ENCODE measurements at places on chromosomes 3 and 15. TPM values are rescaled to one million over a fixed set of nuclear protein-coding genes. Genes with fewer than 3 reads are reported as not detected.
A peak's percentile ranks its signal among the peaks of the same experiment; 100 is the strongest.

DNA sequence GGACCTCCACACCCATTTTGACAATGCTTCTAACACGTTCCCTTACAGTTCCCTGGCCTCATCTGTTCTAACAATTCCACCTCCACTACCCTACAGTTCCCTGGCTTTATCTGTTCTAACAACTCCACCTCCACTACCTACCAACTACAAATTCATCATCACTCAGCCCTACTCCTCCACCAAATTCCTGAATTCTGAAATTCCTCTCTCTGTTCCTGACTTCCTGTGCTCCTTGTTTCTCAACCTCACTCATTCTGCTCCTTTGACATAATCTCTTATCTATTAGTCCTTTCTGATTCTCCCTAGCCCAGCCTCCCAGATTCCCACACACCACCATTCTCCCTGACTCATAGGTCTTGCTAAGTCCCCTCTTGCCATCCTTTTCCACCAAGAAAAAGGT, 22.5 kb downstream of the UPK1B start:
- peak; percentile 20 for DNase-seq
- peaks cover 37% of the 10 kb centered on the region for H3K4me1 ChIP-seq
- H3K4me3 ChIP-seq: no peak overlapping the region
- peak overlapping the region; percentile 43 for H3K27ac ChIP-seq
- no peaks in the 10 kb centered on the region for H3K27me3 ChIP-seq

DNA sequence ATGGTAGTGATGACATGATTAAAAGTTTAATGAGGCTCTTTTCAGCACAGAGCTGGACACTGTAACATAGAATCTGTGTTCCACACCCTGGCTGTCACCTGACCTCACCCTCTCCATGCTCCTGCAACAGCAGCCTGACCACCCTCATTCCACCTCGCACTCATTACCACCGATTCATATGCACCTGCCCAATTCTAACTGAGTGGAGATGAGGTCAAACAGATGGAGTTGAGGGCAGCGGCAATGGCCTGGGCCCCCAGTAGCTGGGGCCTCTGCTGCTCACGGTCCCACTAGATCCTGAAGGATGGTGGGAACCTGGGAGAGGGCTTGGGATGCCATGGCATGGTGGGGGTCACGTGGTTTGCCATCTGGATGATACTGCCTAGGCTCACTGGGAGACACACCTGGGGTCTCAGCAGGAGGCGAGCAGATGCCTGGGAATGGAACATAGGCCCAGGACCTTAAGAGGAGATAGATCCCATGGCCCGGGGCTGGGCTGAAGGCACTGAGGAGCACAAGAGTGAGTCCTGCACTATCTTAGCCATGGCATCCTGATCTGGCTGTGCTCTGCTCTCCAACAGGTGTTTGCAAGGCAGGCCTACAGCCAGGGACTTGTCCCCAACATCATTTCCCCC, 1.3 kb downstream of the SCN5A start:
- H3K36me3 ChIP-seq: no peaks in the 10 kb centered on the region
- H3K4me1 ChIP-seq: no peaks in the 10 kb centered on the region
- H3K4me3 ChIP-seq: no peak overlapping the region
- no peak overlapping the region for H3K27ac ChIP-seq
- DNase-seq: no peak
- peaks cover 54% of the 10 kb centered on the region for H3K27me3 ChIP-seq

DNA sequence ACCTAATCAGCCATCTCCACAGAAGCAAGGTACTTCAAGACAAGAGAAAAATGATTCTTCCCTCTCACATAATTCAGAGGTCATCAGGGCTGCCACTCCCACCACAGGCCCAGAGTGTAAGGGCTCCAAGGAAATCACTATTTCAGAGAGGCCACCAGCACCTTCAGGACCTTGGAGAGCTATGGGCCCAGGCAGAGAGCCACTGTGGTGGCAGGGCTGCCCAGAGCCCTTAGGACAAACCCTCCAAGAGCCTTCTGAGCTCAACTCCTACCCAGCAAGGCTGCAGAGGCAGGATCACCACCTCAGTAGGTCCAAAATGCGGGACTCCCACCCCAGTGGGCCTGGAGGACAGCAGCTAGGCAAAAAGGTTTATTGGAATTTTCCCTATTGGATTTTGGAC, 17.9 kb upstream of the FAN1 start:
- DNase-seq: peak; percentile 43
- H3K36me3 ChIP-seq: no peaks in the 10 kb centered on the region
- H3K4me1 ChIP-seq: no peaks in the 10 kb centered on the region
- H3K4me3 ChIP-seq: no peak overlapping the region
- H3K27ac ChIP-seq: no peak overlapping the region
- no peaks in the 10 kb centered on the region for H3K27me3 ChIP-seq

GRCh38 chr3:64627471-64628321, 60.1 kb downstream of the ADAMTS9 start:
- H3K4me3 ChIP-seq: no peak overlapping the region
- no peaks in the 10 kb centered on the region for H3K27me3 ChIP-seq
- H3K4me1 ChIP-seq: no peaks in the 10 kb centered on the region
- DNase-seq: no peak
- no peaks in the 10 kb centered on the region for H3K36me3 ChIP-seq

DNA sequence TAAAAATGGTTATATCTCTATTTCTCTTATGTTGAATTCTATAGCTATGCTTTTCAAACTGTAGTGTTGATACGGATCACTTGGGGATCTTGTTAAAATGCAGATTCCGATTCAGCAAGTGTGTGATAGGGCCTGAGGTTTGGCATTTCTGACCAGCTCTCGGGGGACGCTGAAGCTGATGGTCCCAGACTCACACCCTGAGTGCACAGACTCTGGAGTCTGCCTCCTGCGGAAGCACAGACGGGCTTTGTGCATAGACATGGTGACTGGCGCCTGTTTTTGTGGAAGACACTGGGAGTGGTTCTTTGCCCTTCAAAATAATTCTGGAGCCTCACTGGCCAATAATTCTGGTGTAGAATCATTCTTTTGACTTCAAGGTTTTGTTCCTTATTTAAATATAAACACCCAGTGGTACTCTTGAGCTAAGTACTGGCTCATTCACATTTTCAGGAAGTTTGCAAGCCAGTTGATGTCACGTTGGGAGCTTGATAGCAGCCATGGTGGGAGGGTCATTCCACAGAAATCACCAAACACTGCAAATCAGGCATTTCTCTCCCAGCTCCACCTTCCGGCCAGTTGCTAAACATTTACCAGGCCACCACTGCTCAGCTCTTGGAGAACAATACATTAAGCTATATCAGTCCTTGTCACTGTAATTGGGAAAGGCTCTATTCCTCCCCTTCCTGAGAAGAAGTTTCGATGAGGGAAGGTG, 19.2 kb downstream of the CLDN11 start:
- H3K36me3 ChIP-seq: peaks cover 43% of the 10 kb centered on the region
- H3K4me1 ChIP-seq: peaks cover 3% of the 10 kb centered on the region
- H3K4me3 ChIP-seq: no peak overlapping the region

- H3K27ac ChIP-seq: no peak overlapping the region
- peak; percentile 15 for DNase-seq
- no peaks in the 10 kb centered on the region for H3K27me3 ChIP-seq
Observed at GRCh38 chr3:40782111-40782721, 257.5 kb downstream of the ZNF621 start.

DNA sequence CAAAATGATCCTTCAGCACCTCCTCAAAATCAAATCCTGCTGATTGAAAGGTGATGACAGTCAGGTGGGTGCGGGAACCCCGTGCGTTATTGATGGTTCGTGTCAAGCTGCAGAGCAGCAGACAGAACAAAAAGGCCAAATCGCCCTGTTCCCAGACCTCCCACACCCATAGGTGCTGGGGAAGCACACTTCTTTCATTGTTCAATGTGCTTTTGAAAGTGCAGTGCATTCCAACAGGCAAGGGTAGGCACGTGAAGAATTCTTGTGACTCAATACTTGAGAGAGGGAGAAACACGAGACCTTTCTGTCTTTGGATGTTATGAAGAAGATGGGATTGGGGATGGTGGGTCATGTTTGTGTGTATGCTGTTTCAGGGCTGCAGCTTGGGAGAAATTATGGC, 514.0 kb downstream of the MCTP2 start:
- no peaks in the 10 kb centered on the region for H3K36me3 ChIP-seq
- no peak overlapping the region for H3K27ac ChIP-seq
- no peak overlapping the region for H3K4me3 ChIP-seq
- H3K4me1 ChIP-seq: no peaks in the 10 kb centered on the region
- DNase-seq: no peak
- no peaks in the 10 kb centered on the region for H3K27me3 ChIP-seq

- H3K27ac ChIP-seq: no peak overlapping the region
- H3K4me1 ChIP-seq: peaks cover 43% of the 10 kb centered on the region
- DNase-seq: no peak
- no peaks in the 10 kb centered on the region for H3K27me3 ChIP-seq
- no peaks in the 10 kb centered on the region for H3K36me3 ChIP-seq
- H3K4me3 ChIP-seq: no peak overlapping the region
Observed at GRCh38 chr15:57696146-57696545, 10.4 kb upstream of the POLR2M start.

- no peak overlapping the region for H3K27ac ChIP-seq
- H3K36me3 ChIP-seq: no peaks in the 10 kb centered on the region
- H3K4me1 ChIP-seq: no peaks in the 10 kb centered on the region
- no peak overlapping the region for H3K4me3 ChIP-seq
- H3K27me3 ChIP-seq: no peaks in the 10 kb centered on the region
Observed at GRCh38 chr3:39284457-39284881, 4.6 kb upstream of the CX3CR1 start.

Gene GOLGA8T
- not detected for total RNA-seq

Gene CBLB
- total RNA-seq: 60.7 TPM

Gene ATP13A5
- not detected for total RNA-seq

Data from GM23248 (cell line).